ENCODE measurements at places on chromosomes 7 and 10.

GRCh38 chr10:130744631-130745030 is 566.9 kb downstream of the TCERG1L start:
- no peak for DNase-seq

DNA sequence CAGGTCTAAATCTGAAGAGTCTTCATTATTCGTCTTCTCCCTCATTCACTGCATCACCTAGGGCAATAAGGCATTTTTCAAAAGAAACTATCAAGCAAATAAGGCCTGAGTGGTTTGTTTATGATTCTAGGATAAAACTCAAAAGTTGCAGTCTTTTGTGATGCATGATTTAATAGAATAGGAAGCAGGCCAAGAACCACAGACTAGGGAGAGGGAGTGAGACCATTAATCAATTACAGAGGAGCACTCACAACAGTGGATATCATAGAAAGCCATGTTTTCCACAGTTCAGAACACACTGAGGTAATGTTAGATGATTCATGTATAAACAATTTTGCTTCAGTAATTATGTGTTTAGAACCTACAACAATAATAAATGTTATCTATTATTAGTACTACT is 87.8 kb upstream of the LRRTM3 start:
- no peak for DNase-seq

DNA sequence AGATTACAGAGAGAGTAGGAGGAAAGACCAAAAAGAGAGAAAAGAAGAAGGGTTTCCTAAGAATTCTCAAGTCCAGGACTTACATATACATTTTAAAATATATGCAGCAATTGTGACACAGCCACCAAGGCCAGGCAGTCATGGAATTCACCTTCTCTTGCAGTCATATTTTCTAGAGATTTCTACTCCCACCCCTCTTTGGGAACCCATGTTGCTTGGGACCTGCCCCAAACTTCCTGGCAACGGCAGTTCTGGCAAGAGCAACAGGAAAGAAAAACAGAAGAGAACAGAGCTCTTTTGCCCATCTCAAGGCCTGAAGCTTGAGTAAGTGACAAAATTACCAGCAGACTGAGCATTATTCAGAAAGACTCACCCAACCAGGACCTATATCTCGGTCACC is 128.3 kb upstream of the ASAH2 start:
- DNase-seq = no peak

DNA sequence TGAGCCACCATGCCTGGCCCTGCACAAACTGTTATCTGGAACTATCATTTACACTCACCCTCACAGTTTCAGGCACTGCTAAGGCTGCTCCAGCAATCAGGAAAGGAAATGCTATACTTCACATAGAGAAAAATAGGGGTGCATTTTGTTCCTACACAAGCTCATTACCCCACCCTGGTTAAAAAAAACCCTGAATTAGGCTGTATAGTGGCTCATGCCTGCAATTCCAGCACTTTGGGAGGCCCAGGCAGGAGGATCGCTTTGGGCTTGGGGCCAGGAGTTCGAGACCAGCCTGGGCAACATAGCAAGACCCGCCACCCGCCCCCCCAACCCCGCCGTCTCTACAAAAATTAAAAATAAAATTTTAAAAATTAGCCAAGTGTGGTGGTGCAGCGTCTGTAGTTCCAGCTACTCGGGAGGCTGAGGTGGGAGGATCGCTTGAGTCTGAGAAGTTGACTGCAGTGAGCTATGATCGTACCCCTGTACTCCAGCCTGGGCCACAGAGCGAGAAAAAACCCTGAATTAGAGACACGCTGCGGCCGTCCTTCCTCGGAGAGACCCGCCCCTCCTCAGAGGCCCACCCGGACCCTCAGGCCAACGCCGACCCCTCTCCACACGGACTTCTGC is 539 bp downstream of the PTCD1 start:
- DNase-seq = no peak

DNA sequence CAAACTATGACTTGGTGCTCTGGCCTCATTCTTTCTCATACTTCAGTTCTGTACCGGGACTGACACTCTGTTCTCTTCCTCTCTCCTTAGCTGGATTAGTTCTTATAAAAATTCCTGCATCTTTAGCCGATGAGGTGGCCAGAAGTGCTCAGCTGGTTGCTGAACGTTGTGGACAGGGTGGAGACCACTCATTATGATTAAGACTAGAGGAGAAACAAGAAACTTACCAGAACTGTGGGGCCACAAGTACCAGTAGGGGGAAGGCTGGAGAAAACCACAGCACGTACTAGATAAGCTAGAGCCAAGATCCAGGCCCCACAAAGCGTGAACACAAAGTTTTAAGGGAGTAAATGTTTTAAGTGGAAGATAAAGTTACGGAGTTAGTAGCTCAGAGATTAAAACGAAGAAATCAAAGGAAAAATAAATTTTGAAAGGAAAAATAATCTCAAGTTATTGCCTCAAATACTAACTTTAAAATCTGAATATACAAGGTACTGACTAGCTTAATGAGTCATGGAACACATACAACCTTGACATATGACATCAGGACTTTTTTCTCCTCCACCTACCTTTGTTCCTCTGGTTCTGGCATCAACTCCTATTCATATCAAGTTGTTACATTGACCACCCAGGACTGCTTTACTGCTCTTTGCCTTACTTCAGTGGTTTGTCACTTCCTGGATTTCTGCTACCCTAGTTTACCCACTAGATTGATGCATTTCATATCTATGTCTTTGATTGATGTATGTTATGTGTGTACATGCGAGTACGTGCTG is 469.0 kb downstream of the TFEC start:
- DNase-seq = no peak

Measured in right hindlimb (tissue), 1 donor.